ENCODE measurements at places on chromosomes 13 and 19.

DNA sequence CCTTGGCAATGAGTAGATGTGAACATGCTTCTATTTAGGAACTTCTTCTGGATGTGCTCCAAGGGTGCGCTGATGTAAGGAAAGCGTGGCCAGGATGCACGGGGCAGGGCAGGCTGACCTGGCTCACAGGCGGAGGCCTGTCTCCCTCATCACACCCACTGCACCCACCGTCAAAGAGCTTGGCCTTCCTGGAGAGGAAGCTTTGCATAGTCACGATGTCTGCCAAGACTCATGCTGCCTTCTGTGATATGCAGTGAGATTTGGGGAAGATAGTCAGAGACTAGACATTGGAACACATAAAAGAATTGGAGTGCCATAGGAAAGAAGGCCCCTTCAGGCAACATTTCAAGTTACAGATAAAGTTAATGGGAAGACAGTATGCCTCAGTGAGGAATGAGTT lies 82.0 kb downstream of the MYO16 start:
- no peaks in the 10 kb centered on the region for H3K27me3 ChIP-seq
- H3K27ac ChIP-seq = no peak overlapping the region
- no peaks in the 10 kb centered on the region for H3K4me1 ChIP-seq
- H3K4me3 ChIP-seq = no peak overlapping the region
- H3K36me3 ChIP-seq = no peaks in the 10 kb centered on the region

DNA sequence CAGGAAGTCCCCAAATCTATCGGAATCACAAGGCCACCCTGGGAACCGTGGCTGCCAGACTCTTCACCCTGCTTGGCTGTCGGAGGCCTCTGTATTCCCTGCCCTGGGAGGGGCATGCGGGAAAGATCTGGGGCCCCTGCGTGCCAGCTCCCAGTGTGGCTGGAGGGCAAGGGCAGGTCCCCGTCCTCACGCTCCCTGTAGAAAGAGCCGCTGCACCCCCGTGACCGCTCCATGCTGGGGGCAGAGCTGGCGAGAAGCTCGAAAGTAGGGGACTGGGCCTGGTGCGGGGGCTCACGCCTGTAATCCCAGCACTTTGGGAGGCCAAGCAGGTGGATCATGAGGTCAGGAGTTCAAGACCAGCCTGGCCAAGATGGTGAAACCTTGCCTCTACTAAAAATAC lies 208.4 kb upstream of the SOX1 start:
- DNase-seq = no peak
- no peak overlapping the region for H3K27ac ChIP-seq
- H3K27me3 ChIP-seq = no peaks in the 10 kb centered on the region
- H3K36me3 ChIP-seq = no peaks in the 10 kb centered on the region

- no peaks in the 10 kb centered on the region for H3K4me1 ChIP-seq
- no peak overlapping the region for H3K27ac ChIP-seq
- no peaks in the 10 kb centered on the region for H3K36me3 ChIP-seq
- no peaks in the 10 kb centered on the region for H3K27me3 ChIP-seq
Measured at GRCh38 chr19:18723871-18724377, 40.4 kb downstream of the CRTC1 start.

DNA sequence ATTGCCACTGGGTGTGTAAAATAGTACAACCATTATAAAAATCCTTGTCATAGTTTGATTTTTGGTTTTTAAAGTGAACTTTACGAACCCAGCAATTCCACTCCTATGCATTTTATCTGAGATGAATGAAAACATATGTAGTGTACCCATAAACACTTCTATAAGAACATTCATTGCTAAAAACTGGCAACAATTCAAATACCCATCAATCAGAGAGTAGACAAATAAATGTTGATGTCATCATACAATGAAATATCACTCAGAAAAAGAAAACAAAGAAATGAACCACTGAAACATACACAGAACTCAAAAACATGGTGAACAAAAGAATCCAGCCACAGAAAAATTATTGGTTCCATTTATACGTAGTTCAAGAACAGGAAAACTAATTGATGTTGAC lies 202.3 kb downstream of the ABCC4 start:
- no peak overlapping the region for H3K27ac ChIP-seq
- H3K27me3 ChIP-seq = no peaks in the 10 kb centered on the region
- H3K36me3 ChIP-seq = peaks cover 11% of the 10 kb centered on the region
- H3K4me3 ChIP-seq = no peak overlapping the region
- no peak for DNase-seq
- peaks cover 38% of the 10 kb centered on the region for H3K4me1 ChIP-seq

DNA sequence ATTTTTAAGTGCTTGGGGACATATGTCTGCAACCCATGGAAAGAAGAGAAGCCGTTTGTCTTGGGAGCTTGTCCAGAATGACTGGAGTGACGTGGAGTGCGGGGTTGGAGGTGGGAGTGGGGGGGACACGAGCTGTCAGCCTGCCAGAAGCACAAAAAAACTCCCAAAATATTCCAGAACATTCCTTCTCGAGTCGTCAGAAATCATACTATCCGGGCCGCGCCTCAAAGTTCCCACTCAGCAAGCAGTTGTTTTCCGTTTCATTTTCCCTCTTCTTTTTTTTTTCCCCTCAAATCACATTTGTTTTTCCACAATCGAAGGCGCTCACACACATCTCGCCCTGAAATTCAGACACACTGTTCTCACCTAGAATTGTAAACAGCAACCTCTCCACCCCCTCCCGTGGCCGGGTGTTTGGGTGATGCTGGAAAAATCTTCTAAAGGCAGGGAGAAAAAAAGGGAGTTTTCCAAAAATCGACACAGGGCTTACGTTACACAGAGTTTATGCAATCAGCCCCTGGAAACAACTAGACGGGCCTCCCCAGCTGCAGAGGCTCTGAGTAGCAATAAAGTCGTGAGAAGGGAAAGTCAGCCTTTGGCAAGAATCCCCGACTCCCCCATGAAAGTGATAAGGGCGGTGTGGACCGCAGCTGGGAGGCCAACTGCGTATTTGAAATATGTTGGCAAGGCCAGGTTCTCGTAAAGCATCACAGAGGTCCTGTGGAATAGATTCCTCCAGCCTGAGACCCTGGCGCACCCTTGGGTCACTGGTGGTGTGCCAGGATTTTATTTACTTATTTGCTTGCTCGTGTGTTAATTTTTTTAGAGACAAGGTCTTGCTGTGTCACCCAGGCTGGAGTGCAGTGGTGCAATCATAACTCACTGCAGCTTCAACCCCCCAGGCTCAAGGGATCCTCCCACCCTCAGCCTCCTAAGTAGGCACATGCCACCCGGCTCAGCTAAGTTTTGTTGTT lies 31.2 kb upstream of the KLF2 start:
- H3K4me1 ChIP-seq = no peaks in the 10 kb centered on the region
- no peaks in the 10 kb centered on the region for H3K36me3 ChIP-seq
- DNase-seq = no peak
- no peaks in the 10 kb centered on the region for H3K27me3 ChIP-seq
- no peak overlapping the region for H3K27ac ChIP-seq

DNA sequence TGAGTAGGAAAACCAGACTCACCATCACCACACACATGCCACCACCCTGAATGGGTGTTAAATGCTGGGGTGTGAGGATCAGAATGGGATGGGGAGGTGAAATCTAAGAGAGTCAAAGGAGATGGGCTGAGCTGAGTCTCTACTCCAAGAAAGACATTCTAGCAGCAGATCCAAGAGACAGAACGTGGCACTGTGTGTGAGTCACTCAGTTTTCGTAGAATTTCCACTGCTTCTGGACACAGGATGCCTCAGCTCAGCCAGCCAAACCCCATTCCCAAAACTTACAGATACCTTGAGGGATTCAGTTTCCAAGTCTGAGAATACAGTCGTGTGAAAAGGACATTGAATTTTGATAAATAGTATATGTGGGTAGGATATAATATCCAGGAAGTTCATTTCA lies 7.3 kb upstream of the CYP2A7 start:
- H3K36me3 ChIP-seq = no peaks in the 10 kb centered on the region
- H3K4me1 ChIP-seq = no peaks in the 10 kb centered on the region
- H3K27me3 ChIP-seq = peaks cover 6% of the 10 kb centered on the region
- no peak overlapping the region for H3K4me3 ChIP-seq
- no peak overlapping the region for H3K27ac ChIP-seq

DNA sequence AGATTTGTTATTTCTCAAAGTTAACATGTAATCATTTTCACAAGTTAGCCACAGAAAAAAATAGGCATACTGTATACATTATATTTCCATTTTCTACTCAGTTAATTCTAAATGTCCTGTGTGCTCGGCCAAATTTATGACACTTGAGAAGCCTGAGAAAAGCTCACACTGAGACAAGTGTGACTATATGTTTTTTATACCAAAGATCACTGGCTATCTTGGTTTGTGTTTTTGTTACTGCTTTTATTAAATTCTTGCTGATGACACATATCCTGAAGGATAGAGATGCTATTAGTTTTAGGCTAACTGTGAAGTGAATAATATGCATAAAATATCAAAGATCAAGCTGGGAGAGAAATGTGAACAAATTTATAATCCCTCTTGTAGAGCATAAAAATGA lies 49.3 kb upstream of the IL17D start:
- no peak overlapping the region for H3K27ac ChIP-seq
- H3K4me1 ChIP-seq = no peaks in the 10 kb centered on the region
- no peak overlapping the region for H3K4me3 ChIP-seq
- peaks cover 6% of the 10 kb centered on the region for H3K36me3 ChIP-seq
